ENCODE measurements at places on chromosomes 12 and 14. TPM values are rescaled to one million over a fixed set of nuclear protein-coding genes. Genes with fewer than 3 reads are reported as not detected.

Gene FGF6
- total RNA-seq, result not detected

Gene TROAP
- total RNA-seq, result 79.4 TPM

Gene IFNG-AS1
- total RNA-seq, result not detected

Gene RNASE1
- total RNA-seq, result 47.4 TPM

Gene KRT83
- 0.43 TPM for total RNA-seq

Gene CLEC14A
- total RNA-seq, result 0.31 TPM

Gene CDKN3
- total RNA-seq, result 61.1 TPM

All from PC-9 (cell line).